Inflammatory macrophage (primary cell): ENCODE measurements at places on chromosomes 7 and 10.
A peak's percentile ranks its signal among the peaks of the same experiment; 100 is the strongest.

DNA sequence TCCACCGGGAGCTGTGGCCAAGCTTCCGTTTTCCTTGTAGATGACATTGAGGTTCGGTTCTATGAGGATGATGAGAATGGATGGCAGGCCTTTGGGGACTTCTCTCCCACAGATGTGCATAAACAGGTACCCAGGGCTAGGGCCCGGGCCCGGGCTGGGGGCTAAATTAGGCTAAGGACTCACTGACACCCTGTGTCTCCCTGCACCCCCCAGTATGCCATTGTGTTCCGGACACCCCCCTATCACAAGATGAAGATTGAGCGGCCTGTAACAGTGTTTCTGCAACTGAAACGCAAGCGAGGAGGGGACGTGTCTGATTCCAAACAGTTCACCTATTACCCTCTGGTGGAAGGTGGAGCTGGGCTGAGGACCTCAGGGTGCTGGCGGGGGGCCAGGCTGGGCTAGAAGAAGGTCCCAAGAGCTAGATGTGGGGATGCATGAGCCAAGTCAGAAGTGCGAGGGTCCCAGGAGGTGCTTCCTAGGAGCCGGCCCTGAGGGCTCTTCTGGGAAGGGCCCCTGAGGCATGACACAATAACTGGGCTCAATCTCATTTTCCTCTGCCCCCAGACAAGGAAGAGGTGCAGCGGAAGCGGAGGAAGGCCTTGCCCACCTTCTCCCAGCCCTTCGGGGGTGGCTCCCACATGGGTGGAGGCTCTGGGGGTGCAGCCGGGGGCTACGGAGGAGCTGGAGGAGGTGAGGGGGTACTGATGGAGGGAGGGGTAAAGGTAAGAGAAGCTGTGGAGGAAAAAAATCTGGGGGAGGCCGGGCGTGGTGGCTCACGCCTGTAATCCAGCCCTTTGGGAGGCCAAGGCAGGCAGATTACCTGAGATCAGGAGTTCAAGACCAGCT is 2.9 kb downstream of the NFKB2 start:
- DNase-seq, result no peak

GRCh38 chr7:92916770-92917224 is 80.4 kb upstream of the CDK6 start:
- no peak for DNase-seq

- DNase-seq, result no peak
These were observed 548.0 kb upstream of the SEMA3D start for GRCh38 chr7:85734823-85735222.

DNA sequence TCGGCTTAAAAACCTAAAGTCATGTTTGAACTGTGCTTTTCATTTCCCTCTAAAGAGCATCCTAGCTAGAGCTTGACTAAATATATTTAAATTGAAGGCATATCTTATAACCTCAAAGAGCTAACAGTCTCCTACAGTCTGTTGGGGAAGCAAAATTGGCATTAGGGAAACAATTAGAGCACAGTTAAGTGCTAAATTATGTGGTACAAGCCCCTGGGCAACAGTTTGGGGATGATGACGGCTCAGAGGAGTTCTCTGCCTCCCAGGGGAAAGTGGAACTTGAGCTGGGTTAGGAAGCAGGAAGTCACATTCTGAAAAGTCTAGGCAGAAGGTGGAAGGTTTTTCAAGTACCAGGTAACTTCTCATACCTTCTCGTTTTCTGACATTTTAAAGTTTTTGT is 18.6 kb upstream of the GOT1 start:
- DNase-seq, result no peak

DNA sequence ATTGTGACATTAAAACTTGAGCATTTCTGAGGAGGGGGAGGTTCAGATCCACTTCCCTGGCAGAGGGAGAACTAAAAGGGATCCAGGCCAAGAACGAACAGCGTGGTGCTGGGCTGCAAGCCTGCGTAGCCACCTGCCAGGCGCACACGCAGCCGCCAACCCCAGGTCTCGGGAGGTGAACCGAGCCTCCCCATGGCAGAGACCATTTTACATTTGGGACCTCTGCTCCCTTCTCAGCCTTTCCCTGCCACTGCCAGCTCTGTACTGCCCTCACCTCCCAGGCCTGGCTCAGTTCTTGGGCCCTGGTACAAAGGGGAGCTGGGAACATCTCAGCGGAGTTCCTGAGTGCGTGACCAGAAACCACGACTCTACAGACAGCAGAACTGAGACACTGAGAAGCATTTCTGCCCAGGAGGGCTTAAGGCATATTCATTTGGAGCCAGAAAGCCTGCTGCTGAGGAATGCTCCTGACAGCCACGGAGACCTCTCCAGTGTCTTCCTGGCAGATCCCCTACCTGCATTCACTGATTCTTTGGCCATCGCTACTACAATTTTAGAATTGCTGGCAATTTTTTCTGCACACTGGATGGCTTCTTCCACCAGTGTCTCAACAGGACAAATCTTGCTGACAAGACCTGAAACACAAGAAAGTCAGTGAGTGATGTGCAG is 7.6 kb downstream of the ECHS1 start:
- DNase-seq, result no peak

DNA sequence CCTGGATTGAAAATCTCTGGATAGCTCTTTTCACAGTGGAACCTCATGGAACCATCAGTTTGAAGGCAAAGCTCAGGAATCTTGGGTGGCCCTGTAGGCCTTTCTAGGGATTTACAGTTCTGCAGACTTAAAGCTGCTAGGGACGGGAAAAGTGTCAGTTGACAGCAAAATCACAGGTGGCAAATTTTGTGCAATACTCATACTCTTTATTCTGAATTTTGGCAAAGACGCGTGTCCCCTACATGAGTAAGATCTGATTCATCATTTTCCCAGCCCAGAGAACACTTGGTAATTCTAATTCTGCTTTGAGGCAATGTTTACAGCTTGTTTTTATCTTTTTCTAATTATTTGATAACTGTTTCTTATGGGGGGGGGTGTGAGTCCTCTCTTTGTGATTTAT is 3.6 kb downstream of the LRRC17 start:
- no peak for DNase-seq

- DNase-seq, result peak; percentile 47
These were observed 221.5 kb upstream of the GHITM start for GRCh38 chr10:83917537-83918506.

DNA sequence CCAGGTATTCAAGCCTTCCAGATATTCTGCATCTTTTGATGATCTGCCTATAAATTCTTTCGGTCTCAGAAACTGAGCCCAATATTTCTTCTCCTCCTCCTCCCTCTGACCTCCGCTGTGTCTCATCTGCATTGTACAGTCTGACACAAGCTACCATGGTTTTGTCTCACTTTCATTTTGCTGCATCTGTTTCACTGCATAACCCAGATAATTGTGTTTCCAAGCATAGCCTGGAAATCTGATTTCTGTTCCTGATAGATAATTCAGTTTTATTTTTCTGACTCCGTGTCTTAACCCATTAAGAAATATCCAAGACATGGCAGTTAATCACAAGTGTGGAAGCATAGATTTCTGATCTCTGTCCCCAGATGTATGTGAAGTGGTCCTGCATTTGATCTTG is 374.2 kb upstream of the SEMA3A start:
- DNase-seq, result no peak
